ENCODE measurements at places on chromosomes 13 and 19.

DNA sequence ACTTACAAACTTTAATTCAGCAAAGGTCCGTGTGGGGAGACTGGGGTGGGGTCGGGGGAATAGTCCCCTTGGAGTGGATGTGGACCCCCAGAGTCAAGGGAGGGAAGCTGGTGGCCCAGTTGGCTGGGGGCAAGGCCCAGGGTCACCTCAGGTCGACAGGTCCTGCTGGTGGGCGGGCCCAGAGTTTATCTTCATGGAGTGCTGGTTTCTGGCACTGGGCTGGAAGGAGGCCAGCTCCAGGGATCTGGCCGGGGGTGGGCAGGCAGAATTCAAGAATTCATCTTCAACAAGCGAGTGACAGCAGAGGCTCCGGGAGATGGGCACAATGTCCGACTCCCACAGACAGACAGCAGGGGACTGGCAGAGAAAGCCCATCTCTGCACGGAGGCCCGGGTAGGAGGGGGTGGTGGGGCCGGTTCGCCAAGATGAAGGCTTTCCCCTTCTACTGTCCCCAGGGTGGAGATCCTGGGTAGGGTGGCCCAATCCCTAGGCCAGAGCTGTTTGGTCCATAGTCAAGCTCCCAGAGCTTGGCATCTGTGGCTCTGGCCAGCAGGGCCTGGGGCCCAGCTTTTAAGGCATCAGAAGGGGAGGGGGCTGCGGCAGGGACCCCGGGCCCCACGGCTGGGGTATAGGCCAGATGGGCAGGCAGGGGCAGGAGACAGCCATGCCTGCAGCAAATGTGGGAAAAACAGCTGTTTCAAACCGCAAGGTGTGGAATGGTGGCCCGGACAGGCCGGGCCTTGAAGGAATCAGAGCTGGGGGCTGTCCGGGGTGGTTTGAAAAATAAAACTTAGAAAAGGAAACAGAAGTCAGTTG lies 622 bp upstream of the FDX2 start:
- DNase-seq = no peak

DNA sequence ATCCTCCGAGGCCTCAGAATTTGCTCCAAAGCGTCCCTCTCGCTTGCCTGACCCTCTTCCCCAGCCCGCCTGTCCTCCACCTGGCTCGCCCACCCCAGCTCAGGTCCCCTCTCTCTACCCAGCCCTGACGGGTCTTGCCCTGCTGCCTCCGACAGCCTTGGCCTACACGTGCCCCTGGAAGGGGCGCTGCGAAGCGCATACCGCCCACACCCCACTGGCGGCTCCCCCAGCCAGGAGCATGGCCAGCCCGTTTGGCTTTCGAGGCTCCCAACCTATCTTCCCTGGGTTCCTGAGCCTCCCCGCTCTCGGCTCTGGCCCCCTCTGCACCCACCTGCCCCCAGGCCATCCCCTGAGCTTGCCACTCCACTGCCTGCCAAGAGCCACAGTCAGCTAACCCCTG lies 4.5 kb downstream of the XAB2 start:
- no peak for DNase-seq

- no peak for DNase-seq
Measured at GRCh38 chr13:25927363-25927762, 124.5 kb downstream of the SHISA2 start.

GRCh38 chr13:39394796-39395678 lies 208.0 kb downstream of the LHFPL6 start:
- DNase-seq = no peak

GRCh38 chr19:39325778-39326665 lies 5.4 kb upstream of the LRFN1 start:
- DNase-seq = no peak

DNA sequence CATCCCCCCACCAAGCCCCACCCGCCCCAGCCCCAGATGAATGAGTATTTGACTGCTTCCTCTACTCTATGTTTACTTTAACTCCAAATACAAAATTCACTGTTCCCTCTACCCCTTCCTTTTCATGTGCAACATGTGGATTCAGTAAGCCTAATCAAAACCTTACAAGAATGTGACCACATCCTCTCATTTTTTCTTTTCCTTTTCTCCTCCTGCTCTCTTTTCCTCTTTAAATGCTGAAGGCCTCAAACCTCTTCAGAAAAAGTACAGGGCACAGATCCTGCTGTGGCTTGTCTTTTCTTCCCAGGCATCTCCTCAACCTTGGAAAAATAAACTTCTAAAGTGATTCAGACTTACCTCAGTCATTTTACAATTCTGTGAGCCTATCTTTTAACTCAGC lies 119.0 kb downstream of the MYCBP2 start:
- DNase-seq = no peak

DNA sequence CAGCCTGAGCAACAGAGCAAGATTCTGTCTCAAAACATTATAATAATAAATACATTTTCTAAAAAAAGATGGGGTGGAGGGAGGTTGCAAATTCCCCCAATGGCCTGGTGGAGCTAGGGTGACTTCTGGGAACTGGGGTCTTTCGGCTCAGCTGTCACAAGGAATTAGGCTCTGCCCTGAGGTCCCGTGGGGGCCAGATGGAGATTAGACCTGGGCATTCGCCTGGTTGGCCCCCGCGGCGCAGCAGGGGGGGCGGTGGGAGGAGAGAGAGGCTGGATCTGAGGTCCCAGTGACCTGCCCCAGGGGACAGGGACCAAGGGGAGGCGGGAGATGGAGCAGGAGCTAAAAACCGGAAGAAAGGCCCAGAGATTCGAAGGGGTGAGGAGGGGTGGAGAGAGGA lies 14.8 kb downstream of the FUT6 start:
- DNase-seq = no peak

DNA sequence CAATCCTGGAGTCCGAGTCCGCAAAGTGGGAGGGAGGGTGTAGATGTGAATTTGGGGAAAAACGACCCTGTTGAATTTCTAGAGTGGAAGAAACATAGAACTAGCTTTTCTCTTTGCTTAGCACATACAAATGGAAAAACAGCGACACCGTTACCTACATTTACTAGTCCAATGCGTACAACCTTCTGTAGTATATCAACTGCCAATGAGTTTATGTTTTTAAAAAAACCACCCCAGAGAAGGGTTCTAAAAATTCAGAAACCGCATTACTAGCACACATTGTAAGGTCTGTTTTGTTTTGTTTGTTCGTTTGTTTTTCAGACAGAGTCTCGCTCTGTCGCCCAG lies 332 bp upstream of the SUPT20H start:
- DNase-seq = no peak

- no peak for DNase-seq
Measured at GRCh38 chr13:71056581-71056980, 810.4 kb downstream of the DACH1 start.

DNA sequence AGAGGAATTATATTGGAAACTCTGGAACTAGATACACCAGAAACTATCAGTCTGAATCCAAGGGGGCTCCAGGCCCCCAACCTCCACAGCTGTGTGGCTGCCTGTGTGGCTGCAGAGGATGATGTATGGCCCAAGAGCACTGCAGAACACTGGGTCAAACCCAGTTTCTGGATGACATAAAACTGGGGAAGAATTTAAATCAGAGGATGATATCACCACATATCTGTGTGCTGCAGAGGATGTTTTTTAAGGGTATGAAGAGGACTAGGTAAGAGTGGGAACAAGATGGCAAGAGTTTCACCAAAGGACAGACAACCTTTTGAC lies 226.4 kb downstream of the SUCLA2 start:
- DNase-seq = no peak

DNA sequence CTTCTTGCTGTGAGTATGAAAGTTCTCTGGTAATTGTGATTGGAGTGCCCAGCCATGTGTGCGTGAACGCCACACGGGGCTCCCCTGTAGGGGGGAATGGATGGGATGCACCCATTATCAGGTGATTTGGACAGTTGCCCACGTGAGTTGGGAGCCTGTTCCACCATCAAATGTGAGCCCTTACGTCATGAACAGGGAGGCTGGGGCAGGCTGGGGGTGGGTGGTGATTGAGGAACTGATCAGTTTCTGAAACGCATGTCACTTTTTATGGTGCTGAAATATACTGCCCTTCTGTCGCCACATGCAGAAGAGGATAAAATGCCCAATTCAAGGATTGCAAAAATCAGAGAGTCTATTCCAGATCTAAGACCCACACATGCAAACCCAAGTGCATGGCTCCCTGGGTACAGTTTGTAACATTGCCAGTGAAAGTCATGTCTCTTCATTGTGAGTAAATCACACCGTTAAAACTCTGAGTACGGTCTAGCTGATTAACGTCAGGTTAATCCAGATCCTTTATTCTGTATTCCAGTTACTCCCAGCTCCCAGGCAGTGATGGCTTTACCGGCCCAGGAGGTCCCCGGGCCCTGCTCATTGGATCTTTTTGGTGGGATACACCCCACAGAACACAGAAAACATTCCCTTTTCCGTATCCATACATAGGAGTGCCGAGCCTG lies 90.2 kb downstream of the RAB20 start:
- DNase-seq = no peak

DNA sequence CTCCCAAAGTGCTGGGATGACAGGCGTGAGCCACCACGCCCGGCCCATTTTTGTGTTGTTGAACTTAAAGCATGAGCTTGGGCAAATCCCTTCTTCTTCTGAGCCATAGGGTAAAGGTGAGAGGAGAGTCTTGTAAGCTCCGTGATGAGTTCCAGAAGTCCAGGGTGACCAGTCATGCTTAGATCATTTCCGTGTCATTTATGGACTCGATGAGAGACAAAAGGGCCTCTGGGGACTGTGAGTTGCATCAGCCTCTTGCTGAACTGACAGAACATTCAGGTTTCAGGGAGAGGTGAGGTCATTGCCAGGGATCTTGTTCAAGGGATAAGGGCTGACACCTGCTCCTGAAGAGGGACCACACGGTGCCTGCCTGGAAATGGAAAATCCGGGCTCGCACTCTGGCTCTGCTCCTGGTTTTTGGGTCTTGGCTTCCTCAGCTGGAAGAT lies 53.6 kb downstream of the GADD45B start:
- no peak for DNase-seq

- no peak for DNase-seq
Measured at GRCh38 chr19:41206456-41206855, 12.6 kb upstream of the AXL start.

GRCh38 chr19:22634450-22634827 lies 315 bp downstream of the ZNF492 start:
- DNase-seq = no peak

DNA sequence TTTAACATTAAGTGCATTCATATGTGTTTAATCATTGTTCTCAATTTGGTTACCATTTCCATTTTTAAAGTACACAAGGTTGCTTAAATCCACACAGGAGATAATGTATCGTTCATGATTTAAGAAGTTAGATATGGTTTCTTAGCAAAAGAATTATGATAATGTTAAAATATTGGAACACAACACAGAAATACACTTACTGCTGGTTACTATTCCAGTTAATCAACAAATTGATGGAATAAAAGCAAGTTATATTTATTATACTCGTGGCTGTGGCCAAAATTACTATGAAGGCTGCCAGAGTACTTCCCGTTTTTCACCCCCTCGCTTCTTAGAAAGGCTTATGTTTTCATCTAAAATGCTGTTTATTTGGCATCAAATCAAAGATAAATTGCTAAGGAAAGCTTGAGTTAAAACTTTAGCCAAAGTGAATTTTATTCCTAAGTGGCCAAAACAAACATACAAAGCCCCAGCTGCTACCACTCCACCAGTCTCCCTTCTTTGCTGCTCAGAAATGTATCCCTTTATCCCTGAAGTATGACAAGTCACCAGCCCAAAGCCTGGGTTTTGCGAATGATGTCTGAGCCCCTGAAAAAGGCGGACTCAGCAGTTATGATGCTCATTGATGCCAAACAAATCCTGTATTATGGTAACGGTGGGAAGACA lies 27.7 kb downstream of the LCP1 start:
- DNase-seq = no peak

GRCh38 chr13:110560601-110561343 lies 750 bp downstream of the RAB20 start:
- no peak for DNase-seq

DNA sequence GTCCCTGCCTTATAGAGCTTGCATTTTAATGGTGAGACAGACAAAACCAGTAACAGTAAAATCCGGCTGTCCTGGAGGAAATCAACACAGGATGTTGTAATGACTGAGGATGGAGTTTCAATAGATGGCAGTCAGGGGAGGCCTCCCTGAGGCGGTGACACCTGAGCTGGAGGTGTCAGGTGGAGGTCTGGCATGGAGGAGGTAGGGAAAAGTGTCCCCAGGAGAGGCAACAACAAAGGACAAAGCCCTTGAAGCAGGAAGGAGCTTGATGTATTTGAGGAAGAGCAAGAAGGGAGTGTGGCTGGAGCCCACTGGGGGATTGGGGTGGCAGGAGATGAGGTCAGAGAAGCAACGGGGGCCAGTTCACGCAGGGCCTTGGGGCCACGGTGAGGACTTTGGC lies 7.8 kb downstream of the GRIN2D start:
- DNase-seq = no peak

DNA sequence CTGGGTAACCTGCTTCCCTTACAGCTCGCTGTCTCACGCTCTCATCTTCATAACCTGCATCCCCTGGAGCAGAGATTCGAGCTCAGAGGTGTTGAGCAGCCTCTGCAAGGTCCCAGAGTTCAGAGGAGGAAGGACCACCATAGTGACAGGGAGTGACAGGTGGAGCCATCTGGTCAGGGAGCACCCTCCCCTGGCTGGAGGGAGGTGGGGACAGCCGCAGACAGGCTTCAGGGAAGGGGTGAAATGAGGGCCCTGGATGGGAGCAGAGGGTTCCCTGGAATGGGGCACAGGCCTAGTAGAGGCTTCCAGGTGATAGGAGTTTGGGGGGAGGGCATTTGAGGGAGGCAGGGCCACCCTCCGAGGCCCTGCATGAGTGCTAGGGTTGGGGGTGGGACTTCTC lies 82.1 kb downstream of the ZNF429 start:
- no peak for DNase-seq

- no peak for DNase-seq
Measured at GRCh38 chr13:109883181-109884180, 97.1 kb upstream of the IRS2 start.

- DNase-seq = no peak
Measured at GRCh38 chr19:15320116-15320515, 12.2 kb downstream of the BRD4 start.

- no peak for DNase-seq
Measured at GRCh38 chr13:92390217-92390616, 836.4 kb upstream of the GPC6 start.

- no peak for DNase-seq
Measured at GRCh38 chr19:54436031-54436523, 12.9 kb upstream of the LENG8 start.

GRCh38 chr13:79936368-79937136 lies 404.4 kb downstream of the SPRY2 start:
- no peak for DNase-seq

DNA sequence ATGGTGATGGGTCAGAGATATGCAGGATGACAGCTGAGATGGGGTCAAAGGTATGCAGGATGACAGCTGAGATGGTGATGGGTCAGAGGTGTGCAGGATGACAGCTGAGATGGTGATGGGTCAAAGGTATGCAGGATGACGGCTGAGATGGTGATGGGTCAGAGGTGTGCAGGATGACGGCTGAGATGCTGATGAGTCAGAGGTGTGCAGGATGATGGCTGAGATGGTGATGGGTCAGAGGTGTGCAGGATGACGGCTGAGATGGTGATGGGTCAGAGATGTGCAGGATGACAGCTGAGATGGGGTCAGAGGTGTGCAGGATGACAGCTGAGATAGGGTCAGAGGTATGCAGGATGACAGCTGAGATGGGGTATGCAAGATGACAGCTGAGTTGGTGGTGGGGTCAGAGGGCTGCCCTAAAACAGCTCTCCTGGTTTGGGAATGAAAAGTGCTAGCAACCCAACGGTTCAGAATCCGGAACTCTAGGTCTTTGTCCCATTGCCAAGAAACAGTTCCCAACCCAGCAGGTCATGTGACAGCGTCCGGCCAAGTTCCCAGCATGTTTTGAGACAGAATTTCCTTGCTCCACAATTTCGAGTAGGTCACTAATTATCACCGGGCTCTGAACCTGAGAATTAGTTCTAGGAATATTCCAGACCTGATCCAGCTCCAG lies 3.2 kb downstream of the SELENOW start:
- DNase-seq = no peak
